ENCODE measurements at places on chromosomes 2 and 18. TPM values are rescaled to one million over a fixed set of nuclear protein-coding genes. Genes with fewer than 3 reads are reported as not detected.
A peak's percentile ranks its signal among the peaks of the same experiment; 100 is the strongest.

- no peak for DNase-seq
Measured at GRCh38 chr2:4973973-4974372, 718.2 kb upstream of the SOX11 start.

DNA sequence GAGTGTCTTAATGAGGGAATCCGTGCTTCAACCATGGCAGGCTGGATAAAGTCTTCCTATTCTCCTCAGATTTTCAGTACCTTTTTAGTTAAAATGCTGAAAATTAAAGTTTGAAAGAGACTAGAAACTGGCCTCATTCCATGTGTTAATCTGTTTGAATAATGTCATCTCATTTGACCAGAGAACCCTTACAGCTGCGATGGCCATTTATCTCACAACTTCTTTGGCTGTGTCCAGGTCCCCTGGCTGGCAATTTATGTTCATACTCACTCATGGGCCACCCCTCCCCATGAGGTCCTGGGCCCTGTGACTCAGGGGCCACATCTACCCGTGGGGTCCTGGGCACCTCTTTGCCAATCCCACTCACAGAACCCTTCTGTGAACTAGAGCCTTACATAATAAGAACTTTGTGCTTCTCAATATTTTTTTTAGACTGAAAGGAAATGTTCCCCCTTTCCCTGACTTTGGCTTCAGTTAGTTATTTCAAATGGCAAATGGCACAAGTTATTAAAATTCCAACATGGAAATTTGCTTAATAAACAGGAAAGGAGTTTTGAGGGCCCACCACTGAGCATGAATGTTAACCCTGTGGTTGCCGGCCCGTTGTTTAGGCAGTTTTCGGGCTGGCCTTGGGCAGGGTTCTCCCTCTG, 134.6 kb downstream of the UXS1 start:
- no peak for DNase-seq

- no peak for DNase-seq
Measured at GRCh38 chr2:121030523-121030922, 254.5 kb downstream of the TFCP2L1 start.

Gene CHRND
- not detected for polyA plus RNA-seq

DNA sequence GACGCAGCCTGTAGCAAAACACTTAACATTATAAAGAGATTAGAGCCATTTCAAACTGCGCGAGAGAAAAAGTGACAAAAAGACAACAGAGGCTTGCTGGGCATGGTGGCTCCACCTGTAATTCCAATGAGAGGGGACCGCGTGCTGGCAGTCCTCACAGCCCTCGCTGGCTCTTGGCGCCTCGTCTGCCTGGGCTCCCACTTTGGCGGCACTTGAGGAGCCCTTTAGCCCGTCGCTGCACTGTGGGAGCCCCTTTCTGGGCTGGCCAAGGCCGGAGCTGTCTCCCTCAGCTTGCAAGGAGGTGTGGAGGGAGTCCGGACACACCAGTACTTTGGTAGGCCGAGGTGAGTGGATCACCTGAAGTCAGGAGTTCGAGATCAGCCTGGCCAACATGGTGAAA, 9.3 kb upstream of the IFIH1 start:
- DNase-seq: no peak

GRCh38 chr2:216424274-216424673, 12.0 kb downstream of the SMARCAL1 start:
- no peak for DNase-seq

Gene MAP2
- 8.8 TPM for polyA plus RNA-seq

Gene SERPINB11
- not detected for polyA plus RNA-seq

DNA sequence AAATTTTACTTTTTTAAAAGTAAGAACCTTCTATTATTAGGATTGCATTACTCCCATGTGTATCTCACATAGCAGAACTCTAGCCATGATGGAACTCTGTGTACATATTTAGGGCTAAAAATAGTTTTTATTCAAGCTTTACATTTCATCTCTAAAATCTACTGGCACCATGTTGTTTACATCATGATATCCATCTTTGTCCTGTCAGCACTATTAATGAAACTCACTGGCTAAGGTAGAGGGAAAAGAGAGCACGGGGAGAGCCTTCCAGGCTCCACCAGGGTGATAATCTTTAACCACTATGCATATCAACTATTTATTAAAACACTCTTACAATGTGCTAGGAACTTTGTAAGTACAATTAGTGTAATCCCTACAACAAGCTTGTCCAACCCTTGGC, 34.7 kb downstream of the RAD51AP2 start:
- DNase-seq: peak; percentile 1

Gene TOGARAM2
- 2.7 TPM for polyA plus RNA-seq

DNA sequence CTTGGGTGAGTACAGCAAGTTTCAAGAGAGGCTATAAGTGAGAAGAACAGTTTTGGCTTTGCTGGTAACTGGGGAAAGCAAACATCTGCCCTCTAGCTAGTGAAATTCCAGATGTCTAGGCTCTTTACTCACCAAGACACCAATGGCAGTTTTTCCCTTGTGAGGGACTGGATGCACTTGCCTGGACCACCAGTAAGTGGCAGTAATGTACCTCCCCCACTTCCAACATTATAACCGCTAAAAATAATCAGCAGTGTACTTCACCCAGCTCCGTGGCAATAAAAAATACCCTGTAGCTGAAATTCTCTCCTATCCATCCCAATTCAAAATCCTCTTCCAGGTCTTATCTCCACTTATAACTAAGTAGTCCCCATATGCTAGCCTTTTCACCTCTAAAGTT, 383.9 kb downstream of the ARHGAP15 start:
- peak; percentile 45 for DNase-seq

DNA sequence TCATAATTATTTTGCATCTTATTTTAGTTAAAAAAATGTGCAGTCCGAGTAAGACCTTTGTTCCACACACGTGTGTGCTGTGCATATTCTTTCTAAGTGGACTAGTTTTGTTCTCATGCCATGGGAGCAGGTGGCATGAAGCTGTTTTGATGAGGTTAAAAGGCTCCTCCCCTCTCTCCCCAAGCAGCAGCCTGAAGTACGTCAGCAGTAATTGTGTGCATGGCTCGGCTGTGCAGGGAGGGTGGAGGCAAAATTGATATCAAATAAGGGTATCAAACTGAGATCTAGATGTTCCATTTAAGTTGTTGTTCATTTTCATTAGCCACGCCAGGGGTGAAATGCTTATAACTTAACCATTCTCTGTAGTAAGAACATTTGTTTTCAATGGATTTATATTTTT, at the start of gene NYAP2:
NYAP2 (plus strand) TSS at position 207 of the 400 bp plus-strand sequence. CDS start 9,171 bp downstream, outside the sequence.
- no peak for DNase-seq

- no peak for DNase-seq
Measured at GRCh38 chr18:79413426-79413825, 17.7 kb downstream of the NFATC1 start.

- no peak for DNase-seq
Measured at GRCh38 chr2:174038462-174038861, 73.3 kb upstream of the SP3 start.

DNA sequence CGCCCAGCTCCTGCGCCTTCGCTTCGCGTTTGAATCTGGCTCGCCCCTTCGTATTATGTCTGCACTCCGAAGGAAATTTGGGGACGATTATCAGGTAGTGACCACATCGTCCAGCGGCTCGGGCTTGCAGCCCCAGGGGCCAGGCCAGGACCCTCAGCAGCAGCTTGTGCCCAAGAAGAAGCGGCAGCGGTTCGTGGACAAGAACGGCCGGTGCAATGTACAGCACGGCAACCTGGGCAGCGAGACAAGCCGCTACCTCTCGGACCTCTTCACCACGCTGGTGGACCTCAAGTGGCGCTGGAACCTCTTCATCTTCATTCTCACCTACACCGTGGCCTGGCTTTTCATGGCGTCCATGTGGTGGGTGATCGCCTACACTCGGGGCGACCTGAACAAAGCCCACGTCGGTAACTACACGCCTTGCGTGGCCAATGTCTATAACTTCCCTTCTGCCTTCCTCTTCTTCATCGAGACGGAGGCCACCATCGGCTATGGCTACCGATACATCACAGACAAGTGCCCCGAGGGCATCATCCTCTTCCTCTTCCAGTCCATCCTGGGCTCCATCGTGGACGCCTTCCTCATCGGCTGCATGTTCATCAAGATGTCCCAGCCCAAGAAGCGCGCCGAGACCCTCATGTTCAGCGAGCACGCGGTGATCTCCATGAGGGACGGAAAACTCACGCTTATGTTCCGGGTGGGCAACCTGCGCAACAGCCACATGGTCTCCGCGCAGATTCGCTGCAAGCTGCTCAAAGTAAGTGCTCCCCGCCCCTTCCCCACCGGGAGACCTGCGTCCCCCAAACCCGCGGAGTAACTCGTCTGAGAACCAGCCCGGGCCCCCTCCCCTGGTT, 453 bp downstream of the KCNJ3 start:
- no peak for DNase-seq

Gene SLC19A3
- polyA plus RNA-seq: 0.73 TPM

- no peak for DNase-seq
Measured at GRCh38 chr2:112843836-112844235, 7.3 kb upstream of the IL1B start.

Gene PCARE
- 0.16 TPM for polyA plus RNA-seq

Gene ANKRD12
- polyA plus RNA-seq: 20.9 TPM

GRCh38 chr2:120471166-120471565, 125.2 kb downstream of the INHBB start:
- DNase-seq: no peak

Gene EN1
- polyA plus RNA-seq: not detected
